ENCODE measurements at places on chromosomes 2 and 18.
A peak's percentile ranks its signal among the peaks of the same experiment; 100 is the strongest.

GRCh38 chr2:233142355-233142897, 82.3 kb downstream of the INPP5D start:
- peak; percentile 27 for DNase-seq

GRCh38 chr18:23053776-23054457, 81.4 kb upstream of the CABLES1 start:
- no peak for DNase-seq

DNA sequence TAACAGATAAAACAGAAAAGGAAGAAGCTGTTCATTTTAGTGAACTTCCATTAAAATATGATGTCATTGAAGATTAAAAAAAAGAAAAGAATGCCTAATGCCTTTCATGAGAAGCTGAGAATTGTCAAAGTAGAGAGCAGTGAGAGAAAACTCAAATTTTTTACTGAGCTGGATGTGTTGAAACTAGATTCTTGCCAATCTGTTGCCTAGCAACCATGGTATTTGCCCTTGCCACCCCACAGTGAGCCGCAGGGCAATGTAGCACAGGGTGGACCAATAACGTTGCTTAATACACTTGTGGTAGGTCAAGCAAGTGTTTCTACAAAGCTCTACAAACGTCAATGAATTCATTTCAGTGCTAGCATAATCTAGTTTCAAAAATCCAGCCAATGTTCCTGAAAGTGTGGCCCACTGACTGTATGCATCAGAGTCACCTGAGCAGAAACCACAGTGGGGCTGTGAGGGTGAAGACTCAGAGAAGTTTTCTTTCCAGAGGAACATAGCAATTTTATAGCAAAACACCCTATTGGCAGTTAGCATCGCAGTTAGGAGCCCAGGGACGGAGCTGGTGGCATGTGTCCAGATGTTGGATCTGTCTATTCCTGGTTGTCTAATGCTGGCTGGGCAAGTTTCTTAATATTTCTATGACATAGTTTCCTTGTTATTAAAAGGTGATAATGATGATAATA, 132.2 kb downstream of the DOCK10 start:
- DNase-seq, result no peak

GRCh38 chr18:59957957-59958356, 58.2 kb downstream of the PMAIP1 start:
- DNase-seq, result no peak

DNA sequence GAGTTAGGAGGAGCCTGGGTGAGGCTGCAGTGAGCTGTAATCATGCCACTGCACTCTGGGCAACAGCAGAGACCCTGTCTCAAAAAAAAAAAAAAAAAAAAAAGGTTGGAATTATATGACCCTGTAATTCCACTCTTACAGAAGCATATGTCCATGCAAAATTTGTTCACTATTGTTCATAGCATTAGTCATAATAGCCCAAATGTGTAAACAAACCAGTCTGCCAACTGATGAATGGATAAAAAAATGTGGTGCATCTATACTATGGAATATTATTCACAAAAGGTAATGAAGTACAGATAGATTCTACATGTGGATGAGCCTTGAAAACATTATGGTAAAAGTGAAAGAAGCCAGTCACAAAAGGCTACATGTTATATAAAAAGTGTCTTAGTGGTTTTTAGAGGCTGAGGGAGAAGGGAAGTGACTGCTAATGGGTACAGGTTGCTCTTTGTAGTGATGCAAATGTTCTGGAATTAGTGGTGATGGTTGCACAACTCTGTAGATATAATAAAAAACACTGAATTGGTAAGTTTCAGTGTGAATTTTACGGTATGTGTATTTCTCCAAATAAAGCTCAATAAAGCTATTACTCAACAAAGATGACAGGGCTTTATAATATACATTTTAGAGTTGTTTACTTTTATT, 9.4 kb downstream of the COA5 start:
- no peak for DNase-seq

DNA sequence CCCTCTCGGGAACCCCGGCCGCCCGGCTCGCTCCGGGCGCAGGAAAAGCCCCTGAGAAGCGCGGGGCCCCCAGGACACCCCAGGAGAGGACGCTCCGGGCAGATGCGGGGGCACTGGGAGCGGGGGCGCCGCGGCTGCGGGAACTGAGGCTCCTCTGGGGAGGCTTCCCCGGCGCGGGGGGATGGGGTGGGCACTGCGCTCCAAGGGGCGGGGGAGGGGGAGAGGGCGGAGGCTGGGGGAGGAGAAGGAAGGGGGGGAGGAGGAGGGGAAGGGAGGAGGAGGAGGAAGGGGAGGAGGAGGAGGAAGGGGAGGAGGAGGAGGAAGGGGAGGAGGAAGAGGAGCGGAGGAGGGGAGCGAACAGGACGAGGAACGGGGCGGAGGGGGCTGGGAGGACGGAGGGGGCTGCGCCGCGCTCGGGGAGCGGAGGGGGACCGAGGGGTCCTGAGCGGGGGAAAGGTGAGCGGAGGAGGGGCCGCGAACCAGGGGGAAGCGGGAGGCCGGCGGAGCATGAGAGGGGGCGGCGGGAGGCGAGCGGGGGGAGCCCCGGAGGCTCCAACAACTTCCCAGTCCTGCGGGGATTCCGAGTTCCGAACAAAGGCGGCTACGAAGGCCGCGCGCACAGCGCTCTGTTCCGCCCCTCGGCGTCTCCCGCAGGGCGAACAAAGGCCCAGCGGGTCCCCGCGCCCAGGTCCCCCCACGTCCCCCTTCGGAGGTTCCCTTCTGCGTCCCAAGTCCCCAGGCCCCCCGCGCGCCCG, 742 bp downstream of the PXDN start:
- DNase-seq, result no peak

DNA sequence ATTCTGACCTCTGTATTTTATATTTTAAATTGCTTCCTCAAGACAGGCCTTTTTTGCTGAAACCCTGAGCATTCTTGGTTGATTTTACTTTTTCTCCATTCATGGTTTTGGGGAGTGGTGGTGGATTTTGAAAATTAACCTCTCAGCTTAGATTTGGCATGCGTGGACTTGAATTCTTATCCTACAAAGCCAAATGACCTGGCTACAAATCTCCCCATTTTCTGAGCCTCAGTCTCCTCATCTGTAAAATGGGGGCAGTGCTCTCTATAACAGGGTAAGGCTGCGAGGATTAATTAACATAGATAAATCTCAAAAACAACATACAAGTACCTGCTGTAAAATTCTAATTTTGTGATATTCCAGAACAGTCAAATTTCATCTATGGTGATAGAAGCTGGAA, 103.4 kb upstream of the CDCA7 start:
- DNase-seq, result no peak

DNA sequence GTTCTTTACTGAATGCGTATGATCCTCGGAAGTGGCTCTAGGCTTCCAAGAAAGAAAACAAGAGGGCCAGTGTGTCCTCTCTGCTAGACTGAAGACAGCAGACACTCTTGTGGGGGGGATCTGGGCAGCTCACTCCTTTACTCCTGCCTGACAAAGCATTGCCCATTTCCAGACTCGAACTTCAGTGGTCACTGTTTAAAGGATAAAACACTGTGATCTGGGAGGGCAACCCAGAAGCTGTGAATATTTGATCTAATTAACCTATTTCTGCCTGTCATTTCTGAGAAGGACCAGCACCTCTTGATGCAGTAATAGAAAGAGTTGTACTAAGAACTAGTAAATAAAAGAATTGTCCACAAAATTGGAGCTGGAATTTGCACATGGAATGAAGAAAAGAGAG, 24.5 kb upstream of the CCDC68 start:
- DNase-seq, result no peak

All from CD4-positive, alpha-beta T cell treated with Interleukin-6 at 100 ng/mL for 8 hours (primary cell).